ENCODE measurements at places on chromosomes 13 and 19.

DNA sequence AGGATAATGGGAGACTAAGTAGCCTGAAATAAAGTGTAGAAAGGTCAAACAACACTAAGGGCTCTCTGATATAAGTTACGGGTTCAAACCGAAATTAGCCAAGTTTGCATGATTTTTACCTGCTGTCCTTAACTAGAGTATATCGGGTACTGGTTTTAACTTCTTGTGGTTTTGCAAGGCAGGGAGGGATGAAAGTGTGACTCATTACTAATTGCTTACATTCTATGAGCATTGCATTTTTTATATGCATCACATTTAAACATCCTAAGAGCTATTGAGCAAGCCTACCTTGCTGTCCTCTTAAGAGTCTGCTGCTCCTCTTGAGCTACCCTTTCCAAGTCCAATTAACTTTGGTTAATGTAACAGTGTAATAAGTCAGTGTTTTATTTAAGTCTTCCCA is 415.4 kb downstream of the SLITRK5 start:
- no peak for DNase-seq

DNA sequence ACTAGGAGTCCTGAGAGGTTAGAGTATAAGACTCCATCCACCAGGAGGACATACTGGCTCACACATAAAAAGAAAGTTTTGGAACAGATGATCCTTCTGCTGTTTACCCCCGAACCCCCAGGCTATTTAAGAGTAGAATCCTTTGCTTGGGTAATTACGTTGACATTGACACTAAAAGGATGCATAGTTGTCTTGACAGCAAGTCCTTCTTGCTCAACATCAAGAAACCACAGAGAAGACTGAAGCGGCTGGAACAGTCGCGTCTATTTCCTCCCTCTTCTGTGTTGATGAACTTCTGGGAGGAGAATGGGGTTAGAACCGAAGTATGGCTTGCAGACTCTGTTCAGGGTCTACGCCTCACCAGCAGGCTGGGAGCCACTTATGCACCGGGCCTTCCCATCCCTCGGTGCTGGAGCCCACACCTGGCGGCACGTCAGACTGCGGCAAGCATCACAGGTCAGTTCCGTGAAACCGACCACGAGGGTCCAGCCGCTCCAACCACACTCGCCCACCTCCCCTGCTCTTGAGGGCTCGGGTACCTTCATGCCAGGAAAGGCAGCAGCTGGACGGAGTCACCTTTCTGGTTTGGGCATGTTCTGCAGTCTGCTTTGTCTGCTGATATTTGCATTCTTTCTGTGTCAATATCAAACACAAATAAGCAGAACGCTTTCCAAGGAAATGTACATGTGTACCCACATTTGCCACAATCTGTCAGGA is 42.4 kb upstream of the RANBP3 start:
- DNase-seq = no peak

DNA sequence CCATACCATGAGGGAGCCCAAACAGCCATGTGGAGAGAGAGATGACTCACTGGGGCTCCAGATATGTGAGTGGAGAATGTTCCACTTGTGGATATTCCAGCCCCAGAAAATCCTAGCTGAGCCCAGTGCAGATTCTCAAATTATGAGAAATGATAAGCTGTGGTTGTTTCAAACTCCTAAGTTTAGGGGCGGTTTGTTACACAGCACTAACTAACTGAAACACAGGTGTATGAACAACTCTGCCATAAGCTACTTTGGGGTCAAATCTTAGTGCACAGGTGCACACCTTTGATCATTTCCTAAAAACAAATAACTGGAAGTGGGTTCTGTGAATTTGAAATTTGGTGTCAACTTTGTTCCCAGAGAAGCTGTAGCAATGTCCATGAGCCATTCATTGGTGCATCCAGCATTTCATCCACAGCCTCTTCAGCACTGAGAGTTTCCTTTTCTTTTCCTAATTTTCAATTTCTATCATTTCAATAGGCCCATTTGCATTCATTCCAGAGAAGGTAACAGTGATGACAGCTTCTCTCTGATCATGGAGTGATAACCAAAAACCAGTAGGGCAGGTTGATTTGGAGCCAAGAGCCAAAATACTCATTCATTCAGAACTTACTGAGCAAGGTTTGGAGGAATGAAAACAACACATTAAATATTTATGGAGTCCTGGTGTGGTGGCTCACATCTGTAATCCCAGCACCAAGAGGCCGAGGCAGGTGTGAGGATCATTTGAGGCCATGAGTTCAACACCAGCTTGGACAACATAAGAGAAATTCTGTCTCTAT is 8.8 kb upstream of the CLPP start:
- DNase-seq = no peak

GRCh38 chr19:57227502-57227901 is 3.3 kb upstream of the AURKC start:
- no peak for DNase-seq

GRCh38 chr13:76160961-76161925 is 525.1 kb downstream of the LMO7 start:
- no peak for DNase-seq

DNA sequence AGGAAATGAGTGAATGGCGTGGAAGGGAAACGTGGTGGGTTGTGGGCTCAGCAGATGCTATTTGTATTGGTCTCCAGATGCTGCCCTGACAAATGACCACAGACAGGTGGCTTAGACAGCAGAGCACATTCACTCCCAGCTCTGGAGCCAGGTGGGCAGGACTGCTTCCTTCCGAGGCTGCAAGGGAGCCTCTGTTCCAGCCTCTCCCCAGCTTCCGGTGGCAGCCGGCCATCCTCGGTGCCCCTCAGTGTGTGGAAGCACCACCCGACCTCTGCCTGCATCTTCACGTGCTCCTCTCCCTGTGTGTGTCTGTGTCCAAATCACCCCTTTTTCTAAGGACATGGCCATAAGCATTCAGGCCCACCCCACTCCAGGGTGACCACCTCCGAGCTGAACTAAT is 105.1 kb downstream of the SOX1 start:
- DNase-seq = no peak

- no peak for DNase-seq
These were observed 554.1 kb upstream of the MIR17HG start for GRCh38 chr13:90793261-90793820.

GRCh38 chr19:10742476-10742875 is 24.6 kb downstream of the DNM2 start:
- no peak for DNase-seq

All from neuronal stem cell (in vitro differentiated cells).